ENCODE measurements at places on chromosomes 11 and 22. TPM values are rescaled to one million over a fixed set of nuclear protein-coding genes. Genes with fewer than 3 reads are reported as not detected.

The TRIM51 gene
- not detected for total RNA-seq

The GAL3ST3 gene
- total RNA-seq = not detected

The TRIM34 gene
- total RNA-seq = 6.2 TPM

The NCR3LG1 gene
- total RNA-seq = 9.3 TPM

The CNIH2 gene
- total RNA-seq = 0.67 TPM

All from colonic mucosa (tissue), 4 donors.